ENCODE measurements at places on chromosomes 13 and 19. TPM values are rescaled to one million over a fixed set of nuclear protein-coding genes. Genes with fewer than 3 reads are reported as not detected.

GRCh38 chr13:43088093-43088511 lies 64.7 kb downstream of the DNAJC15 start:
- no peak for DNase-seq

- peak; percentile 80 for DNase-seq
These were observed 7.8 kb downstream of the ANKLE1 start for GRCh38 chr19:17289489-17289888.

The PRODH2 gene
- total RNA-seq: not detected

The GDF15 gene
- not detected for total RNA-seq

The SARS2 gene
- 52.8 TPM for total RNA-seq

DNA sequence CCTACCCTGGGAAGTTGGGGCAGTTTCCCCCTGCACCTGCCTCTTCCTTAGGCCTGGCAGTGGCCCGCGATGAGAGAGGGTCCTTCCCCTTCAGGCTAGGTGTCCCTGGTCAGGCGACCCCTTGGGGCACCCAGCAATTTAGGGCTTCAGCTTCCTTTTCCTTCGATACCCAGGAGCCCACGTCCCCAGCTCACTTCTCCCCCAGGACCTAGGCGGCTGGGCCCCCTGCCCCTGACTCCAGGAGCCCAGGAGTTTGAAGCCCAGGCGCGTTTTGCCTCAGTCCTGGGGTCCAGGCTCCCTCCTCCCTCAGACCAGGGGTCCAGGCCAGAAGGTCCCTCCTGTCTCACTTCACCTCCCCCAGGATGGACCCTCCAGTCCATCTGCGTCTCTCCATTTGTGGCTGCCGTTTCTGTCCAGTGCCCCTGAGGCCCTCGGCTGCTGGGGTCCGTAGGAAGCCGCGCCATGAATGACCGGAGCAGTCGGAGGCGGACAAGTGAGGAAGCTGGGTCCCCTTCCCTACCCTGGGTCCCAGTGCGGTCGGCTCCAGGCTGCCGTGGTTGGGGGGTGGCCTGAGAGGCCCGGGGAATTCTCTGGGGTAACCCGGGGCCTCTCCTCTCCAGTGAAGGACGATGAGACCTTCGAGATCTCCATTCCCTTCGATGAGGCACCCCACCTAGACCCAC lies 714 bp downstream of the CCDC106 start:
- no peak for DNase-seq

GRCh38 chr13:61833228-61833627 lies 417.6 kb upstream of the PCDH20 start:
- DNase-seq: no peak

DNA sequence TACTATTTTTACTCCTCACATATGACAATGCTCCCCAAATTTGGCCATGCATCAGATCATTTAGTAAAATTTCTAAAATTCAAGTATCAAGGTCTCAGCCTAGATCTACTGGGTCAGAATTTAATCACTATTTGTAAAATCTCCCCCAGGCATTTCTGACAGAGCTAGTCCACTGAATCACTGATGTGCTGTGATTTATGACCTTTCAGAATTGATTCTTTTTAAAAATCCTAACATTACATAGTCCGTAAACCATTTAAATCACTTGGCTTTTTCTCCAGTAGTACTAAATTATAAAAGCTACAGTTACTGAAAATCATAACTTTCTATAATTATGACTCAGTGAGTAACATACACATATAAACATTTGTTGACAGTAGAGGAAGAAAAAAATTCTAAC lies 92.8 kb upstream of the RAP2A start:
- DNase-seq: no peak

- DNase-seq: no peak
These were observed 73.5 kb downstream of the STK24 start for GRCh38 chr13:98503175-98504028.

- no peak for DNase-seq
These were observed 702 bp downstream of the PTH2 start for GRCh38 chr19:49422407-49423070.

The SYNE4 gene
- 4.5 TPM for total RNA-seq

The USF2 gene
- 181 TPM for total RNA-seq

The LAIR1 gene
- 3.9 TPM for total RNA-seq

GRCh38 chr19:44430956-44431355 lies 17.3 kb downstream of the ZNF229 start:
- DNase-seq: no peak

The DCT gene
- not detected for total RNA-seq

DNA sequence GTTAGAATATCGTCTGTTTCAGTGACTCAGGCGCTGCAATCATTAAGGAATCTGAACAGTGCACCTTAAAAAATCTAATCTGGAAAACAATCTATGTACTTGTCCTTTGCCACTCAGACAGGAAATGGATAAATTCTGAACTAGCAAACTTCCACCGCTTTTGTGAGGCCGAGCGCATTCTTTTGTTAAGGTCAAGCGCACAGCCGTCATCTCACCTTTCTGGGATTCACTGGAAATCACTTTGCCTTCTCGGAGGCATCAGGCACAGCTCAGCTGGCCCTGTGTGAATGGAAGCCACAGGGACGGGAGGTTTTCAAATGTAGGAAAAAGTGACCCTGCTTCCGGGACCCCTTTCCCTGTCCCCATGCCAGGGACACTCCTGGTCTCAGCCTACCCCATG lies 28.2 kb upstream of the SPACA7 start:
- no peak for DNase-seq

- DNase-seq: peak; percentile 1
These were observed 250.3 kb upstream of the EDNRB start for GRCh38 chr13:78168981-78169380.

The METTL21C gene
- total RNA-seq: not detected

- DNase-seq: no peak
These were observed 369 bp downstream of the NANOS3 start for GRCh38 chr19:13877303-13877702.

GRCh38 chr13:25157681-25158080 lies 14.4 kb downstream of the AMER2 start:
- no peak for DNase-seq

- DNase-seq: no peak
These were observed 11.3 kb downstream of the STARD13 start for GRCh38 chr13:33274264-33274663.

GRCh38 chr19:13987101-13987890 lies 18.8 kb downstream of the RFX1 start:
- no peak for DNase-seq

The EID2B gene
- total RNA-seq: 8.7 TPM

The CGB5 gene
- total RNA-seq: not detected

DNA sequence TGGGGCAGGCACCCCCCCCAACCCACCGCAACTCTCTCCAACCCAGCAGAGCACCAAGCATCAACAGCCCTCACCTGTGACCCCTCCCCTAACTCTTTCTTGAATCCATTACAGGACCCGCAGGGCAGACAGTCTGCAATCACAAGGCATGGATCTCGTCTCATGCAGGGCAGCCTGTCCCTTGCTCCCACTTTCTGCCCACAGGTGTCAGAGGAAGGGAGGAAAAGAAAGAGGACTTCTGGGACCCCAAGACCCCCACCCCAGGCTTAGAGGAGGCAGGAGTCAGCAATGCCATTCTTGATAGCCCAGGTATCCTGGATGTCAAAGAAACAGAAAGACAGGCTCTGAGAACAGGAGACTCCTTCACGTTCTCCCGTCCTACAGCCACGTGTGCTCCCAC lies 47.4 kb upstream of the TUBGCP3 start:
- no peak for DNase-seq

DNA sequence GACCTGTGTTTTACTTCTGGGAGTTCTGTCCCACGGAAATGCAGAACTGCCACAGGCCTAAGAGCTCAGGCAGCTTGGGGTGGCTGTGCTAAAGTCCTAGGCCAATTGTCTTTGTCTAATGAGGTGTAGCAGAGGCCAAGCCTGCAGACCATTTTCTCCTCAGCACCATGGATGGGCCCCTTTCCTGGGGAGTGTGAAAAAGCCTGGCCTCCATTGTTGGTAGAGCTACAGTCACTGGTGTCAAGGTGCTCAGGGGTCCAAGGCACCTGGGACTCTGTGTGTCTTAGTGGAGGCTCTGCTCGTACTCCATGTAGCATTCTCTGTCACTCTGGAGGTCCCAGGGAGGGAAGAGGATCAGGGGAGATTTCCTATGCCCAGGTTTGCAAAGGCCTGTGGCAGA lies 329.6 kb downstream of the SLITRK5 start:
- no peak for DNase-seq

GRCh38 chr19:676339-677105 lies at the start of gene FSTL3:
Gene FSTL3 (plus strand): TSS chr19:676392. CDS start chr19:676424, 32 bp downstream.
- DNase-seq: no peak
